A375 (cell line): ENCODE measurements at places on chromosomes 1 and 21. TPM values are rescaled to one million over a fixed set of nuclear protein-coding genes. Genes with fewer than 3 reads are reported as not detected.

RHD gene
- not detected in 2 replicates for total RNA-seq

CSMD2 gene
- 0.60 and 0.90 TPM in 2 replicates for total RNA-seq

PRXL2B gene
- 12.0 and 18.4 TPM in 2 replicates for total RNA-seq

HUNK gene
- not detected in 2 replicates for total RNA-seq

PGLYRP4 gene
- not detected in 2 replicates for total RNA-seq

TAS1R1 gene
- total RNA-seq, result 0.04 TPM in 1 of 2 replicates, not detected in the other

CD1C gene
- total RNA-seq, result not detected in 2 replicates

L1TD1 gene
- not detected in 2 replicates for total RNA-seq

DLGAP3 gene
- 0.04 and 0.16 TPM in 2 replicates for total RNA-seq

KCNK1 gene
- total RNA-seq, result 6.0 and 6.5 TPM in 2 replicates

ZNF695 gene
- total RNA-seq, result 10.7 and 17.2 TPM in 2 replicates

FCRL4 gene
- total RNA-seq, result not detected in 2 replicates

S100A1 gene
- 151 and 162 TPM in 2 replicates for total RNA-seq

TEX38 gene
- total RNA-seq, result not detected in 2 replicates

CLCA2 gene
- total RNA-seq, result 0.08 TPM in 1 of 2 replicates, not detected in the other

FMO1 gene
- not detected in 2 replicates for total RNA-seq

TRABD2B gene
- 0.16 and 0.26 TPM in 2 replicates for total RNA-seq

MOB3C gene
- 8.8 and 9.0 TPM in 2 replicates for total RNA-seq

KRTAP19-5 gene
- total RNA-seq, result not detected in 2 replicates

GBP5 gene
- not detected in 2 replicates for total RNA-seq
